ENCODE measurements at places on chromosomes 7 and 10. TPM values are rescaled to one million over a fixed set of nuclear protein-coding genes. Genes with fewer than 3 reads are reported as not detected.

DNA sequence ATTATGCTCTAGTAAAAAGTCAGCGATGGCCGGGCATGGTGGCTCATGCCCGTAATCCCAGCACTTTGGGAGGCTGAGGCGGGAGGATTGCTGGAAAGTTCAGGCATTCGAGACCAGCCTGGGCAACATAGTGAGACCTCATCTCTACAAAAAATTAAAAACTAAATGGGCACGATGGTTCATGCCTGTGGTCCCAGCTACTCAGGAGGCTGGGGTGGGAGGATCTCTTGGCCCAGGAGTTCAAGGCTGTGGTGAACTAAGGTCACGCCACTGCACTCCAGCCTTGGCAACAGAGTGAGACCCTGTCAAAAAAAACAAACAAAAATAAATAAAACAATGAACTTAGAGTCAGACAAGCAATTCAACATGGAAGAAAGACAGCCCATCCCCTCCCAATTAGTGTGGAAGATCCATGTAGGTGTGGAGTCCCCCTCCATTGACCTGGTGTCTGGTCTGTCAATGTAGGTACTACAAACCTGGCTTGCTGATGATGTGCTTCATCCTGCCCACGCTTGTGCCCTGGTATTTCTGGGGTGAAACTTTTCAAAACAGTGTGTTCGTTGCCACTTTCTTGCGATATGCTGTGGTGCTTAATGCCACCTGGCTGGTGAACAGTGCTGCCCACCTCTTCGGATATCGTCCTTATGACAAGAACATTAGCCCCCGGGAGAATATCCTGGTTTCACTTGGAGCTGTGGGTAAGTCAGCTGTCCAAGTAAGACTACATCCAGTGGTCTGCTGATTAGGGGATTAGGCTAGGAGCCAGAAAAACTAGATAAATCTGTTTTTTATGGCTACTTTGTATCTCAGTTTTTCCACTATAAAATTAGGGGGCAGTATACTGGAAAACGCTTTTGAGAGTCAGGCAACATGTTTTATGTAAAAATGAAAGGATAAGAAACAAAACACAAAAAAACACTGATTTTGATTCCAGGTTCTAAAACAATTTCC lies 9.3 kb downstream of the SCD start:
- H3K36me3 ChIP-seq = peaks cover 32% of the 10 kb centered on the region
- no peaks in the 10 kb centered on the region for H3K27me3 ChIP-seq
- H3K27ac ChIP-seq = no peak overlapping the region
- no peak for DNase-seq

- H3K36me3 ChIP-seq = no peaks in the 10 kb centered on the region
- H3K4me1 ChIP-seq = no peaks in the 10 kb centered on the region
- no peak overlapping the region for H3K27ac ChIP-seq
- peak; percentile 60 for DNase-seq
- H3K4me3 ChIP-seq = no peak overlapping the region
Observed at GRCh38 chr7:107501593-107501992, 31.7 kb downstream of the GPR22 start.

- no peaks in the 10 kb centered on the region for H3K27me3 ChIP-seq
- no peak overlapping the region for H3K27ac ChIP-seq
- no peaks in the 10 kb centered on the region for H3K36me3 ChIP-seq
- peaks cover 2% of the 10 kb centered on the region for H3K4me1 ChIP-seq
- H3K4me3 ChIP-seq = no peak overlapping the region
- DNase-seq = peak; percentile 71
Observed at GRCh38 chr10:88541116-88541626, 41.9 kb downstream of the RNLS start.

- peaks cover 3% of the 10 kb centered on the region for H3K36me3 ChIP-seq
- no peak overlapping the region for H3K4me3 ChIP-seq
- H3K4me1 ChIP-seq = peaks cover 68% of the 10 kb centered on the region
- H3K27me3 ChIP-seq = no peaks in the 10 kb centered on the region
- peak overlapping the region; percentile 78 for H3K27ac ChIP-seq
Observed at GRCh38 chr10:93461807-93462178, 20.3 kb downstream of the MYOF start.

Gene ATP5MK
- total RNA-seq = 148 TPM

Gene DNA2
- total RNA-seq = 5.6 TPM

DNA sequence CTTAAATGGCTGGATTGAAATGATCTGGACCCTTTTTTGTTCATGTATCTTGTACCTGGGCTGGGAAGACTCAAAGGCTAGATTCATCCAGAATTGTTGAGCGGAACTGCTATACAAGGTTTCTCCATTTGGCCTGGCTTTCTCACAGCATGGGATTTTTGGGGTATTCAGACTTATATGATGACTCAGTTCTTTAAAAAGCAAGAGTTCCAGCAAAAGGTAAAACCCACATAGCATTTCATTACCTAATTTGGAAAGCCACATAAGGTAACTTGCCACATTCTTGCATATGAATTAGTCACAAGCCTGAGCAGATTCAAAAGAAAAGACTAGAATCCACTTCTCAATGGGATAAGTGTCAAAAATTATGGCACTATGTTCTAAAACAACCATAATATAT lies 137.4 kb downstream of the HGF start:
- peaks cover 3% of the 10 kb centered on the region for H3K4me1 ChIP-seq
- H3K36me3 ChIP-seq = no peaks in the 10 kb centered on the region
- no peak overlapping the region for H3K4me3 ChIP-seq
- DNase-seq = no peak

GRCh38 chr7:141045842-141046620 lies 27.8 kb upstream of the TMEM178B start:
- H3K4me1 ChIP-seq = no peaks in the 10 kb centered on the region
- H3K4me3 ChIP-seq = no peak overlapping the region
- no peak for DNase-seq
- no peak overlapping the region for H3K27ac ChIP-seq
- H3K36me3 ChIP-seq = no peaks in the 10 kb centered on the region

- no peaks in the 10 kb centered on the region for H3K4me1 ChIP-seq
- H3K4me3 ChIP-seq = no peak overlapping the region
- H3K27ac ChIP-seq = no peak overlapping the region
- H3K27me3 ChIP-seq = no peaks in the 10 kb centered on the region
- H3K36me3 ChIP-seq = no peaks in the 10 kb centered on the region
Observed at GRCh38 chr10:86225103-86225782, 141.4 kb downstream of the GRID1 start.

GRCh38 chr7:151404216-151405011 lies 5.4 kb downstream of the WDR86 start:
- no peak overlapping the region for H3K27ac ChIP-seq
- peaks cover 10% of the 10 kb centered on the region for H3K27me3 ChIP-seq
- DNase-seq = peak; percentile 84
- H3K36me3 ChIP-seq = no peaks in the 10 kb centered on the region
- H3K4me3 ChIP-seq = no peak overlapping the region

GRCh38 chr10:98242823-98243222 lies 25.2 kb downstream of the LOXL4 start:
- peaks cover 7% of the 10 kb centered on the region for H3K36me3 ChIP-seq
- H3K27ac ChIP-seq = no peak overlapping the region
- peak; percentile 65 for DNase-seq
